ENCODE measurements at places on chromosomes 2 and 18. TPM values are rescaled to one million over a fixed set of nuclear protein-coding genes. Genes with fewer than 3 reads are reported as not detected.

- no peak for DNase-seq
Measured at GRCh38 chr2:3302751-3303582, 74.7 kb downstream of the EIPR1 start.

DNA sequence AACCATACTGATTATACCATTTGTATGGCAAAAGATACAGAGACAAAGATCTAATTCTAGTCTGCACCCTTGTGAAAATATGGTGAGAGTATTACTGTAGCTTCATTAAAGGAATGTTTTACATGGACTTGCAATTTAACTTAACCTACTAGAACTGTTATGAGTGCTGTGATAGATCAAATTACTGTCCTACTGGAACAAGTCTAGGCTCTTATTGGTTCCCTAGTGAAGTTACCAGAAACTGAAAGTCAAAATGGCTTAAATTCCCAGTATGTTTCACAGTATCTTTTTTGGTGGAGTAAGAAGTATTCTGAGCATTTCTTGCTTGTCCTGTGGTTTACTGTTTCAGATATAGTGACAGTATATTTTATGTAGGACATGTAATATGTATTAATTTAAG is 3.8 kb upstream of the TBR1 start:
- no peak for DNase-seq

GRCh38 chr2:30287190-30287840 is 56.0 kb downstream of the LBH start:
- DNase-seq: peak; percentile 39

GRCh38 chr2:74556159-74556558 is 1.6 kb downstream of the DOK1 start:
- DNase-seq: no peak

GRCh38 chr2:233429175-233429897 is 75.0 kb downstream of the DGKD start:
- no peak for DNase-seq

- DNase-seq: no peak
Measured at GRCh38 chr2:186751790-186752189, 57.9 kb downstream of the FAM171B start.

- DNase-seq: no peak
Measured at GRCh38 chr18:42274488-42275137, 319.6 kb downstream of the PIK3C3 start.

DNA sequence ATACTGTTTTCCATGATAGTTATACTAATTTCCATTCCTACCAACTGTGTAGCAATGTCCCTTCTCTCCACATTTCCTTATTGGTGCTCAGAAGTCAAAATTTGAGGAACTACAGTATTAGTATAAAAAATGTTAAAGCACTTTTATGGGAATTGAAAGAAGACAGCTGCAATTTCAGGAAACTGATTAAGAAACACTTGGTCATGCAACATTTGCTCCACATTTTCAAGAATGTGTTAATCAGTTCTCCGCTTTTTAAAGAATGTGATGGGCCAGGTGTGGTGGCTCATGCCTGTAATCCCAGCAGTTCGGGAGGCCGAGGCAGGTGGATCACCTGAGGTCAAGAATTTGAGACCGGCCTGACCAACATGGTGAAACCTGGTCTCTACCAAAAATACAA is 33.6 kb upstream of the MGAT4A start:
- no peak for DNase-seq

DNA sequence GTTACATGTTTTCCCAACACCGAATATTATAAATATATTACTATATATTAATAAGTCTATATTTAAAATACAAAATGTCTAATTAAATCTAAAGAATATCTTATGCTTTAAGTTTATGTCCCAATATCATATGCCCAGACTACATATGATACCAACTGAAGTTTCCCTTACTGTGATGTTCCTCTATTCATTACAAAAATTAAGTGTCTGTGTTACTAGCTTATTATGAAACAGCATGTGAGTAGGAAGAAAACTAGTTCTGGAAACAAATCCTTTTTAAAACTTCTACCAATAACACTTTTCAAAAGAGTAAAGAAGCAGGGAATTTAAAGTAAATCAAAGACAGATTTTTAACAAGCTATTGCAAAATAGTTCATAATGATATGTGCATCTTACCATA is 17.8 kb downstream of the HNRNPLL start:
- no peak for DNase-seq

GRCh38 chr18:77059294-77059916 is 73.2 kb downstream of the MBP start:
- peak; percentile 61 for DNase-seq

GRCh38 chr2:158131483-158131912 is 29.8 kb downstream of the UPP2 start:
- DNase-seq: no peak

DNA sequence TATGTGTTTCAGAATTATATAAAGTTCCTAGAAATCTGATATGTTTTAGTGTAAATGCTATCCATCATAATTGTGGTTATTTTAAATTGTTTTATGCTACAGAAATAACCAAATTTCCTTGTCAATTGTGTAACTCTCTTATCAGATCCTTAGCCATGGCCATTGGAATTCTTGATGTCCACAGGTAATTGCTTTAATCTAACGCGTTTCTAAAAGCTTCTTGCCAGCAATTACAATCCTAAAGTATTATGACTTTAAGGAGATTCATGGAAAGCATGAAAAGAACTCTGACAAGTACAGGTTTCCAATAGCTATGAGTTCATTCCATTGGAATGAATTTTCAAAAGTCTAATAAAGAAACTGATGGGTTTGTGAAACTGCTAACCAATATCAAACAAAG is 472.1 kb downstream of the ERBB4 start:
- no peak for DNase-seq

The ASPRV1 gene
- polyA plus RNA-seq: 1.1 TPM

The NETO1 gene
- 3.6 TPM for polyA plus RNA-seq

The ARL6IP6 gene
- polyA plus RNA-seq: 17.9 TPM

The FOXD4L1 gene
- 0.12 TPM for polyA plus RNA-seq

The GPR35 gene
- 14.0 TPM for polyA plus RNA-seq
